SK-N-SH (cell line): ENCODE measurements at places on chromosomes 7 and 10.

DNA sequence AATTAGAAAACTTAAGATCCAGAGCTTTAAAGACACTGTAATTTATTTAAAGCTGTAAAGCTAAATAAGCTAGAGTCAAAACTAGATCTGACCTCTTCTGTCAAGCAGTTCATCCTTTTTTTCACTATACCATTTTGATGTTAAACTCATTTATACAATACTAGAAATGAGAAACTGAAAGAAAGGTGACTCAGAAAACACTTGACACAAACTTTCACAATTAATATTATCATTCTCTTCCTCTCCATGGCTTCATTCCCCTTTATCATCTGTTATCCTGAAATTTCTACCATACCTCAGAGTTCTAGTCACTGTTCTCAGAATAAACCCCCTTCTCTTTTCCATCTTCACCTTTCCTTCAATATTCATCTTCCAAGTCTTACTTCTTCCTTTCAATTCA, 1.3 kb downstream of the FIGNL1 start:
- DNase-seq, result no peak

GRCh38 chr7:154841731-154842331, 161.1 kb downstream of the PAXIP1 start:
- peak; percentile 83 for DNase-seq

DNA sequence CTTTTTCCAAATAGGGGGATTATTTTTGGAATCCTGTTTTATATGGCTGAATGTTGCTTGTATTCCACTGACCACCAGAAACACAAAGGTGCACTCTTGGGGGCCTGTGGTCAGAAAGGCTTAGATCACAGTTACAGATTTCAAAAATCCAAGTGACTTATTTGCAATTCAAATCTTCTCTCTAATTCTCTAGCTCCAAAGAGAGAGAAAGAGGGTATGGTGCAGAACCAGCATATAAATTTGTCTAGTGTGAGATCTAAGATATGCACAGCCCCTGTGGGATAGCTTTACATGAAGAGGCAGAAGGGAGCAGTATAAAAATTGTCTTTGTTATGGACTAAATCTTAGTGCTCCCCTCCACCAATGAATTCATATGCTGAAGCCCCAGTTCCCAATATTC, 1121.7 kb upstream of the CELF2 start:
- DNase-seq, result no peak

- DNase-seq, result no peak
These were observed 12.1 kb downstream of the TMEM236 start for GRCh38 chr10:17764142-17764541.

DNA sequence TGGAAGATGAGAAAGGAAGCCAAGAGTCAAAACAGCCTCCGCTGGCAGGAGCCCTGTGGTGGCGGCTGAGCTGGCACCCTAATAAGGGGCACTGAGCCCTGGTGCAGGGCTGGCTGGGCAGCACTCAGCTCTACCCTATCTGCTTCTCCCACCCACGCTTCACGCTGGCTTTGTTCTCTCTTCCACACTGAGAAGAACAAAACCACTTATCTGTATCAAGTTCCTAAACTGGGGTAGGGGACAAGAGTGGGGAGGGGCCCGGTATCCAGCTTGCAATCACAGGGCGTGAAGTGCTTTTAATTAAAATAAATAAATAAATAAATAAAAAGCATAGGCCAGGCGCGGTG, 52.1 kb downstream of the FAM53B start:
- no peak for DNase-seq

- no peak for DNase-seq
These were observed 32.8 kb downstream of the PIK3AP1 start for GRCh38 chr10:96687317-96688012.

- peak; percentile 66 for DNase-seq
These were observed at the start of gene TTYH3 for GRCh38 chr7:2631946-2632732. TTYH3 (plus strand) TSS chr7:2631986; CDS start chr7:2632156, 170 bp downstream.

- no peak for DNase-seq
These were observed 266.6 kb upstream of the GNAI1 start for GRCh38 chr7:79868010-79868409.

GRCh38 chr7:91082038-91082437, 182.2 kb upstream of the FZD1 start:
- DNase-seq, result no peak

- peak; percentile 84 for DNase-seq
These were observed 88.9 kb downstream of the GTF2IRD1 start for GRCh38 chr7:74542558-74543117.

DNA sequence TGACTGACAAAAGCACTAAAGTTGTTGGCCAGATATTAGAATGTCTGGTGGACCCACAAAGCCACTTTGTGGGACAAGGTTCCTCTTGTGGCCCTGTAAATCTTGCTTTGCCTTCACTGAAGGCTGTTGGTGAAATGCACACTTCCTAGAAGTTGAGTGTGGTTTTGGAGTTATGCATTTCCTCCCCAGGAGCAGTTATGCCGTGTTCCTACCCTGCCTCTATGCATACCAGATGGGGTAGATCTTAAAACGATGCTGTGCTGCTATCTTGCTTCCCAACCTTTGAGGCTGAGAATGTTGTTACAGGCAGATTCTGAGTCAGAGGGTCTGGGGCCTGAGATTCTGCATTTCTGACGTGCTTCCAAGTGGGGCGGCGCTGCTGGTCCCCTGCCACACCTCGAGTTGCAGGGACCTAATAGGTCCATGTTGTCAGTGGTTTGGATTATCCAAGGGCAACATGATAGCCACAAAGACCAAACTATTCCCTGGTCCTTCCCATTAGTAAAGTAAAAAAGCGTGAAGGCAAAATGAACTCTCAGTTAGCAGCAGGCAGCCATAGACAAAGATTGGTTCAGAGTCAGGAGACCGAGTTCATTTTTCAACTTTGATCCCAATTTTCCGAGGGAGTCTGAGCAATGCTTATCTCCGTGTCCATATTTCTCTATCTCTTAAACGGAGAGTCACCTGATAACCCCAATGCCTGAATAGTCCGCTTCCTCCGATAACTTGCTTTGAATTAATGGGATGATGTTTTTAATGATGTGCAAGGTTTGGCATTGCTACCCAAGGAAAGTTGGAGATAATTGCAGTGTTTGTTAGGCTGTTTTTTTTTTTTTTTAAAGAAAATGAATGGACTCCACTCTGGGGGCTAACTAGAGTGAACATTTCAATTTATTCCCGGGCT, 55.8 kb downstream of the CDHR3 start:
- no peak for DNase-seq

DNA sequence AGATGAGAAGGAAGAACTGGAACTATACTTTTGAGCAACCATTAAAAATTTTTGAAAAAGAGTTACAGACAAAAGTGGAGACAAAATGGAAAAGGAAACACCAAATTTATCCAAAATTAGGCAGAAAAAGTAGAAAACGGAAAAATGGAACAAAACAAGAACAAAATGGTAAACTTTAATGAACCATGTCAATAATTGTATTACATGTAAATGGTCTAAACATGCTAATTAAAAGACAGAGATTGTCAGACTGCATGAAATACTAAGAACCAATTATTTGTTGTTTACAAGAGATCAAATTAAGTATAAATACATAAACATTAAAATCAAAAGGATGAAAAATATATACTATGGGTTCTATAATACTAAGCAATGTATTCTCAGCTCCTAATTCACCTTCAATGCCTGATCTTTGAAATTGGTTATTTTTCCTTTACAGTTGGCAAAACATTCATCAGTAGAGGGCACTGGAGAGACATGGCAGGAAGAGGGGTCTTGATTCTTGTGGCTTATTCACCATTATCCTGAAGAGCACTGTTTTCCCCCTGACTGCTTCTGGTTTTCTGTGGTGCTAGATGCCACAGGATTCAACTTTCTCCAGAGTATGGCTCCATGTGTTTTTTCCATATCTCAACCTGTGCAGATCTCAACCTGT, 124.9 kb downstream of the ELFN1 start:
- DNase-seq, result no peak

GRCh38 chr10:44567471-44567870, 182.6 kb upstream of the CXCL12 start:
- DNase-seq, result no peak

DNA sequence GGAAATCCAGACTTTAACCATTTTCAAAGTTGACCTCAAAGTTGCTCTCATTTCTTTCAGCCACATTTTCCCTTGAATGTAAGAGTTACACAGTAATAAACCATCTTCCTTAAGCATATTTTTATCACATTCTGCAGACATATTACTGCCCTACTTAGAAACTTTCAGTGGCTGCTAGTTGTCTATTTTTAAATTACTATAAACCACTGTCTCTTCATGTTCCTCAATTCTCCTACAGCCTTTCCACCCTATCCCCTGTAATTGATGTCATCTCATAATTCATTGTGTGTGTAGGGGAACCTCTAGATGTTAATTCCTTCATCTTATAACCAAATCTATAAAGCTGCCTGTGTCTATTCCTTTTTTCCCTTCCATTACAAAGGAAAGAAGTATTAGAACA, 78.1 kb upstream of the STRIP2 start:
- no peak for DNase-seq

- DNase-seq, result no peak
These were observed 5.8 kb downstream of the CLCN1 start for GRCh38 chr7:143321734-143322133.

- no peak for DNase-seq
These were observed 109.1 kb downstream of the LMBR1 start for GRCh38 chr7:156783864-156784263.

GRCh38 chr7:28070297-28071055, 110.1 kb downstream of the JAZF1 start:
- DNase-seq, result no peak

- no peak for DNase-seq
These were observed 27.0 kb downstream of the JMJD1C start for GRCh38 chr10:63438506-63439498.

- DNase-seq, result no peak
These were observed 233.6 kb upstream of the CCDC6 start for GRCh38 chr10:60139798-60140566.

- peak; percentile 56 for DNase-seq
These were observed 74.5 kb downstream of the DIP2C start for GRCh38 chr10:614790-615582.

DNA sequence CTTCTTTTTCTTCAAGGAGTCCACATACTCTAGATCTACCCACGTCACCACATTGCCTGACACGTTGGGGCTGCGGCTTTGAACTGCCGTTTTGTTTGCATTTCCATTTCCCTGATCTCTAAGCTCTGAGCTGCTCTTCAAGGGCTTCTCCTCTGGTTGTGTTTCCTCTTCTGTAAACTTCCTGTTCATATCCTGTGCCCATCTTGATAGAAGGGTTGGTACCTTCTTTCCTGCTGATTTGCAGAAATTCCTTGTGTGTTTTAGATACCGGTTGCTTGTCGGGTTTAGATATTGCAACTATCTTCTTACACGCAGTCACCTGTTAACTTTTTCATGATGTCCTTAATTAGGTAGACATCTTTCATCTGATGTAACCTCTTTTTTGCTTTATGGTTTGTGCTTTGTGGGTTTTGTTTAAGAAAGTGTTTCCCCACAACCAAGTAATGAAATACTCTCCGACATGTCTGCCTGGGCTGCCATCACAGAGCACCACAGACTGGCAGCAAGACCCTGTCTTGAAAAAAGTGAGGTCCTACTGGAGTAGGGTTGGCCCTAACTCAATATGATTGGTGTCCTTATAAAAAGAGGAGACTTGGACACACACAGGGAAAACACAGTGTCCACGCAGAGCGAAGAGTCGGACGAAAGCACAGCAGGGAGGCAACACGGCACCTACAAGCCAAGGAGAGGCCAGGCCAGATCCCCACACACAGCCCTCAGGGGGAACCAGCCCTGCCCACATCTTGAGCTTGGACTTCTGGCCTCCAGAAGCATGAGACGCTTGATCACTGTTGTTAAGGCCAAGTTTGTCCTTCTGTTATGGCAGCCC, 99.1 kb upstream of the PDGFA start:
- no peak for DNase-seq

GRCh38 chr10:127298381-127298780, 102.0 kb upstream of the INSYN2A start:
- no peak for DNase-seq

GRCh38 chr7:80612880-80613279, 25.6 kb upstream of the CD36 start:
- no peak for DNase-seq

DNA sequence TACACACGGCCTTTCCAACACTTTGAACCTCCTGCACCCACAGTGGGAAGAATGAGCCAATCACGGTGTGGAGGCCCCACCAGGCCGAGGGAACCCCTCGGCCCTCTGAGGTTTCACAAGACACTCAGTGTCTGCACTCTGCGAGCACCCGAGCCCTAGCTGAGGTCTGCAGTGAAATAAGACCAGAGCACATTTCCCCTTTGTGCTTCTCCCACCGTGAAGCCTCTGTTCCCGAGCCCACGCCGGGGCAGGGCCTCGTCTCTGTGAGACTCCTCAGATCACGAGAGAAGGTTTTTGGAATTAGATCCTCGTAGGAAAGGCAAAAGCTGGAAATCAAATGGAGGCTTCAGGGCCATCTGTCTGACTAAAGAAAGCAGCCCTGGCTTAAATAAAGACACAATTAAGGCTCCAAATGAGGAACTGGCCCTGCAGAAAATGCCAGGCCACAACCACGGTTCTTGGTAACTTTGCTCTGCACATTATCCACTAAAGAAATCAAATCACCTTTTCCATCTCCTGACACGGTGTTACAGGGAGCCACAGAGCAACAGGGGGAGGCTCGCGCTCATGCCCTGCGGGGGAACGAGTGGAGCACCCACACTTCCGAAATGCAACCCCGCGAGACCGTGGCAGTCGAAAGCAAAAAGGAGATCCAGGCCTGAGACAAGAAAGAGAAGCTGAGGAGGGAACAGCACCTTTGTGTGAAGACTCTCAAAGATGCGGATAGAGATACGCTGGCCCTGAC, 43.7 kb downstream of the FAM53B start:
- DNase-seq, result no peak

DNA sequence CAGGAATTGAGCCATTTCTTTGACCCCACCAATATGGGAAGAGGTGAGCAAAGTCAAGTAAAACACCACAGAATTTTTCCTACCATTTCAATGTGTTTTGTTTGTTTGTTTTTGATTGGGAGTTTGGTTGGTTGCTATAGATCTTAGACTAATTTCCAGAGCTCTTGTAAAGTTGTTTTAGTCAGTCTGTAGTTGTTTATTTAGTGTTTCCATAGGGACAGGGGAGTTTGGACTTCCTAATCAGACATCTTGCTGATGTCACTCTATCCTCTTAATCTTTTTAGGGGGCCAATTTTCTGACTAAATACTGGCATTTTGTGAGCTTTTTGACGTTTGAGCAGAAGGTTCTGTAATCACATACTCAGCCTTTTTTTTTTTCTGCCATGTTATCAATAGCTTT, 266.9 kb downstream of the ABCA13 start:
- no peak for DNase-seq

GRCh38 chr7:80859272-80859970, 59.4 kb downstream of the SEMA3C start:
- DNase-seq, result no peak

DNA sequence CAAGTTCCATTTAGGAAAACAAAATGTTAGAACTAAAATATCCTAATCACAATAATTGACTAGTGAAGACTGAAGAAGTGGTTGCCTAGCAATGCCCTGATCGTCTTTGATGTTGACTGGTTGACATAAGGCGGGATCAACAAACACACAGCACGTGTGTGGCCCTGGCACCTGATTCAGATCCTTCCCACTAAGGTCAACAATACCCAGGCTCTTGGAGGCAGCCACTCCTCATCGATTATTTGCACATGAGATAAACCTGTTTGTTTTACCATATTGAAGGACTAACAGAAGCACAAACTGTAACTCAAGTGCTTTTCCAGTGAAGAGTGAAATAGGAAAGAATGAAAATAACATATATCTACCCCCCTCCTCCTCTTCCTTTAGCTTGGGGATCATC, 15.6 kb downstream of the FANK1 start:
- DNase-seq, result no peak

- no peak for DNase-seq
These were observed 223.2 kb downstream of the CCSER2 start for GRCh38 chr10:84551437-84552120.
